Stimulated activated CD4-positive, alpha-beta T cell treated with anti-CD3 and anti-CD28 coated beads, Interleukin-1b, Interleukin-23, amount 100 ng/mL, for 1 hour (primary cell): ENCODE measurements at places on chromosomes 3 and 15.

- DNase-seq = no peak
Observed at GRCh38 chr3:108271626-108272025, 24.7 kb upstream of the HHLA2 start.

- no peak for DNase-seq
Observed at GRCh38 chr3:4474683-4475490, 7.8 kb upstream of the SUMF1 start.

GRCh38 chr3:16482770-16483531 is 30.5 kb downstream of the RFTN1 start:
- DNase-seq = no peak

DNA sequence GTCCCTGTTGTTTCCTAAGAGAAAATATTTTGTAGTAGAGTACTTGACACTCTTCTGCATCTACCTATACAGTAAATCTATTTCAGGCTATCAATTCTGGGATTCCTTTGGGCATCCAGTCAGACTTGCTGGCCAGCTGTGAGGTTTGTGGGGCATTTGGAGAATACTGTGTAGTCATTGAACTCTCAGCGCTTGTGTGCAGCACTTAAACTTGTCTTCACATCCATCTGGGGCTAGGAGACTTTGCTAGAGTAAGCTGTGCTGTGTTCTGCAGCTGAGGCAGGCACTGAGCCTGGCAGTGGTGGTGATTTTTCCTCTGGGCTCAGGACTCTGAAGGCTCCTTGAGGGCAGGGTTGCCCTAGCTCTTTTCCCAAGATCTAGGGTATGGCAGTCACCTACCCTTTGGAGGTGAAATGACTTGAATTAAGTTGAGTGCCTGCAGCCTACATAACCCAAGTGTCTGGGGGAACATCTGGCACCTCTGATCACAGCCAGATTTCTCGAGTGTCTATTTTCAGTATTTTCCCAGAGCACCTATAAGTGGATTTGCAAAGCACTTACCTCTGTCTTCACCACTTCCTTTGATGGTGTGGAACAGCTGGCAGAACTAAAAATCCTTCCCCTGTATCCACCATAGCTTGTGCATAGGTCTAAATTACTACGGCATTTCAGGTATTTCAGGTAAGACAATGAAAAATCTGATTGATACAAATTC is 19.3 kb downstream of the CLSTN2 start:
- no peak for DNase-seq

DNA sequence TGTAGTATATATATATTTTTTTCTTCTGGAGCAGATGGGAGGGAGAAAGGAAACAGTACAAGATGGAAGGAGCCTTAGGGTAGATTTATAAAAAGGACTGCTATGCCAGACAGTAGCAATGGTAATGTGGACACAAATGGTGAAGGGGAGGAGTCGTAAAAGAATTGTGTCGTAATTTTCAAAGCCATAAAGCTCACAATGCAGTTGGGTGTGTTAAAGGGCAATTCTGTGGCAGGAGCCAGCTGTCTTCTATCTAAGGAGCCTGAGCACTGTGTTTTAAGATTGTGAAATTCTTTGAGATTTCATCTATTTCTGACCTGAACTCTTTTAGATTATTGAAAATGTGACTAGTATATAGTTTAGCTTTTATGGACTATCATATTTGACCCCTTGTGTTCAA is 58.9 kb downstream of the CNOT10 start:
- no peak for DNase-seq
